ENCODE measurements at places on chromosomes 12 and 14.

GRCh38 chr12:75130811-75131210, 78.8 kb downstream of the KCNC2 start:
- DNase-seq = no peak

DNA sequence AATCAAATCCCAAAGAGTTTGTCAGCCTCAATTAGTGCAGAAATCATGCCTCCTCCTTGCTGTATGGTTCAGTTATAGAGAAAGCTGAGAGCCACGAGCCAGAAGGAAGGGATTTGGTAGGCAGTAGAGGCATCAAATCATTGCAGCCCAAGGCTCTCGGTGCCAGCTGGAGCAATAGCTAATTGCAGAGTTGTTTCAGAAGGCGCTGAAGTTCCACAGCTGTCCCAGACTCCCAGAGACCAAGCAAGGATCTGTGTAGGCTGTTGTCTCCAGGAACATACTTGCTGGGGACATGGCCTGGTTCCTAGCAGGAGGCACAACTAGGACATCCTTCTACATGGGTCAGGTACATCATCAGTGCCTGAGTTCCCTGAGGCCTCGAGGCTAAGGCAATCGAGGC, 80.4 kb upstream of the WSCD2 start:
- no peak for DNase-seq

GRCh38 chr12:106205208-106206069, 42.4 kb downstream of the CKAP4 start:
- no peak for DNase-seq

DNA sequence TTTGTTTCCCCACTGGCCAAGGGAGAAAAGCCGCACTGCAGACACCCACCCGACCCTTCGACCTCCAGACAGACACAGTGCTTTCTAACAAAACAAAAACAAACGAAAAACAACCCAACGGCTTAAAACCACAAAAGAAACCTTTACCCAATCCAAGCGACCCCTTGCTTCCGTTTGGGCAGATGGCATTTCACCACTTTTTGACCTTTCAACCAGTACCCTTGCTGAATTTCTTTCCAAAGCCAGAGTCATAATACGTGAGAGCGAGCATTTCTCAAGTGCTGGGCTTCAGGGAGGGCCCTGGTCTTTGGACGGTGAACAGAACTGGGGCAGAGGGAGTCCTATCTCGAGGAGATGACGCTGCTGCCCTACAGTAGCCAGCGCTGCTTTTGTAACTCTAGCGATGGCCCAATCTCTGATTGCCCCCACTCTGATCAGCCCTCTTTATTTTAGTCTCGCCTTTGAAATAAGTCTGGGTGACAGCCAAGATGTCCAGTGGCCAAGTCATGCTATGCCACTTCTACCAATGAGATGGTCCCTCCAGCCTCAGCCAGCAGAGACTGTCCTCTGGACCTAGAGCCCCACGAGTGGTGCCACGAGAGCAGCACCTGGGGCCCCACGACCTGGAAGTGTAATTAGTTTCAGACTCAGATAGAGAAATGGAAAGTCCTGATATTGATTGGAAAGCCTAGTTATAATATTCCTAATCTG, 21.9 kb upstream of the ADIPOR2 start:
- DNase-seq = no peak

DNA sequence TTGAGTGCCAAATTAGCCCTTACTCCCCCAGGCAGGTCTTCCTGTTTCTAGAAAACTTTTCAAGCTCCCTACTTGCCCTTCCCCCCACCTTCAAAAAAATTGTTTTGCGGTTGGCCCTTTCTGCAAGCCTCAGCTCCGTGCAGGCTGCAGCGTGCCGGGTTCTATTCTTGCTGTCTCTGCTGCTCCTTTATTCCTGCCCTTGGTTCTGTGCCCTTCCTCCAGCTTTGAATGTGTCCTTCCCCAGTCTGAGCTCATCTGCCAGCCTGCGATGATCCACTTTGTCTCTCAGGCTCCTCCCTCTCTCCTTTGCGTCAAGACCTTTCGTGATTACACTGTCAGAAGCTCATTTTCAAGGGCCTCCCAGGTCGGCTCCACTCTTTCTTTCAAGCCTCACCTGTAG, 98.6 kb downstream of the IRF2BPL start:
- DNase-seq = no peak

- no peak for DNase-seq
Measured at GRCh38 chr14:33793398-33794110, 157.3 kb downstream of the EGLN3 start.

DNA sequence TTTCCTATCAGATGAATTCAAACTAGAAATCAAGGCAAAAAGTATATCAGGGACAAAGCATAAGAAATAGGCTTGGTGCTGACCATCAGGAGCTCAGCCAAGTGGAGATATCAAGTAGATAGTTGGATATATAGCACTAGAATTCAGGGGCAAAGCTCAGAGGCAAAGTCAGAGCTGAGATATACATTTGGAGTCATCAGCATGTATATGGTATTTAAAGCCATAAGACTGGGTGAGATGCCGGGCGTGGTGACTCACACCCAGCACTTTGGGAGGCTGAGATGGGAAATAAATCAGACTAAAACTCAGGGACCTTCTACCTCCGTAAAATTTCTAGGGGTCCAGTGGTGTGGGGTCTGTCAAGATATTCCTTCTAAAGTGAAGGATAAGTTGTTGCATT, 38.9 kb upstream of the LIMA1 start:
- DNase-seq = no peak

DNA sequence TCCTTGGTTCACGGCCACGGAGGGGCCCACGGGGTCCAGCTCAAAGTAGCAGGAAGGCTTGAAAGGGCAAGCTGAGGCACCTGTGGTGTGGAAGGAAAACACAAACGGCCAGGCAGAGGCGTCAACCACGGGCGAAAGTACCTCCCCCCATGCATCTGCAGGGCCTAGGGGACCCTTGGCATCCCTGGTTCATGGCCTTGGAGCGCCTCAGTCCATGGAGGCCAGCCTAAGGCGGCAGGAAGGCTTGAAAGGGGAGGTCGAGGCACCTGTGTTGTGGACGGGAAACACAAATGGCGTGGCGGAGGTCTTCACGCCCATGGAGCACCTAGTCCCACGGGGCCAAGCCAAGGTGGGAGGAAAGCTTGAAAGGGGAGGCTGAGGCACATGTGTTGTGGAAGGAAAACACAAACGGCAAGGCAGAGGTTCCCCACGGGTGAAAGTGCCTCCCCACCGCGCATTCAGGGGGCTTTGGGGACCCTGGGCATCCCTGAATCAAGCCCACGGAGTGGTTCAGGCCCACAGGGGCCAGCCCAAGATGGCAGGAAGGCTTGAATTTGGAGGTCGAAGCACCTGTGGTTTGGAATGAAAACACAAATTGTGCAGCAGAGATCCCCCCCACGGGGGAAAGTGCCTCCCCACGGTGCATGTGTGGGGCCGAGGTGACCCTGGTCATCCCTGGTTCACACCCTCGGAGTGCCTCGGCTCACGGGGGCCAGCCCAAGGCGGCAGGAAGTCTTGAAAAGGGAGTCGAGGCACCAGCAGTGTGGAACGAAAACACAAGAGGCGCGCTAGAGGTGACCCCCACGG, 380.8 kb downstream of the ALG10 start:
- DNase-seq = no peak

GRCh38 chr12:97312570-97313135, 150.0 kb upstream of the RMST start:
- no peak for DNase-seq
